ENCODE measurements at places on chromosomes 13 and 19. TPM values are rescaled to one million over a fixed set of nuclear protein-coding genes. Genes with fewer than 3 reads are reported as not detected.
A peak's percentile ranks its signal among the peaks of the same experiment; 100 is the strongest.

- no peak for DNase-seq
These were observed 82.7 kb downstream of the DLEU7 start for GRCh38 chr13:50760751-50761150.

GRCh38 chr19:8017808-8018207 lies 12.4 kb upstream of the ELAVL1 start:
- DNase-seq: no peak

- DNase-seq: no peak
These were observed 140.1 kb upstream of the FRY start for GRCh38 chr13:31891472-31891871.

DNA sequence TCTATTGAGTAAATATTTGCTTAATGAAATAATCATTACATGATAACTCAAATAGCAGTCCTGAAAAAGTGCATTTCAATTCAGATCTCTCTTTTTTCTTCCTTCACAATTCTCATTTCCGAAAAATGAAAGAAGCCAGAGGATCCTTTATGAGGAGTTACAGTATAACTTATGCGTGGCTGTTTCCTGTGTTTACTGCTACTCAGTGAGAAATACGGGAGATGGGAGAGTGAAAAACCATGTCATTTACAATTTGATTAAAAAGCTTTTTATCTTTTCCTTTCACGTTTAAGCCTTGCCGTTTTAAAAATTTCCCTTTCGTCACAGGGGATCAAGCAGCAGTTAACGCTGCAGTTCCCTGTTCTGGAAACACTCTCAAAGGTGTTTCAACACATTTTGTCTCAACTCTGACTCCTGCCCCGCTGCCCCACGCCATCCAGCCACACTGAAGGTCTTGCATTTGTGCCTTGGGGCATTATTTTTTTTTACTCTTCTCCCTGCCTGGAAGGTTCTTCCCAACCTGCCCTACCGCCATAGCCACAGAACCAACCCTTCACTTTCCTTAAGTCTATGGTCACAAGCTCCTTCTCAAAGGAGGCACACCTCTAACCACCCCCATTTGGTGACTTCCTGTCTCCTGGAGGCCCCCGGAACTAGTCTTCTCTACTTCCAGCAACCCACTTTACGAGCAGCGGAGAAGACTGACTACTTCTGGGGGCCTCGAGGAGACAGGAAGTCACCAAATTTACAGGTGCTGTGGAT lies 17.0 kb downstream of the KL start:
- DNase-seq: no peak

DNA sequence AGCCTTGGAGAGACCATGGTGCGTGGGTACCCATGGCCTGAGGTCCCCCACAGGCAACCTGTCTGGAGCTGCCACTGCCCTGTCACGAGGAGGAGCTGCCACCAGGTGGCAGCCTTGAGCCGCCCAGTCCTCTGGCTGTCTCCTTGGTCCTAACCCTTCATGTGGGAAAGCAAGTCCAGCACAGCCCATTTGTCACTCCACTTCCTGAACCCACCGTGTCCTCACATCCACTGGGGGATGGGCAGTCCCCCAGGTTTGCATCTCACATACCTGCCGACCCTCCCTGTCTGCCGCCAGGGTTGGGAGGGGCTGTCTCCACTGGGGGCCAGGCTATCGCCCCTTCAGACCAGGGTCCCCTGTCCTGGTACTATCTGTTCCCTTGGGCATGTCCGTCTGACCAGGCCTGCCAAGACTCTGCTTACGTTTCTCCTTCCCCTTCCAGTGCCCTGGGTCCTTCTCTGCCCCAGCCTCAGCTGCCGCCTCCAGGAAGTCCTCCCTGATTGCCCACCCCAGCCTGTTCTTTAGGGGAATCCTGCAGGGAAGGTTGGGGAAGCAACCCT lies 4.5 kb downstream of the FAM174C start:
- DNase-seq: peak; percentile 83

DNA sequence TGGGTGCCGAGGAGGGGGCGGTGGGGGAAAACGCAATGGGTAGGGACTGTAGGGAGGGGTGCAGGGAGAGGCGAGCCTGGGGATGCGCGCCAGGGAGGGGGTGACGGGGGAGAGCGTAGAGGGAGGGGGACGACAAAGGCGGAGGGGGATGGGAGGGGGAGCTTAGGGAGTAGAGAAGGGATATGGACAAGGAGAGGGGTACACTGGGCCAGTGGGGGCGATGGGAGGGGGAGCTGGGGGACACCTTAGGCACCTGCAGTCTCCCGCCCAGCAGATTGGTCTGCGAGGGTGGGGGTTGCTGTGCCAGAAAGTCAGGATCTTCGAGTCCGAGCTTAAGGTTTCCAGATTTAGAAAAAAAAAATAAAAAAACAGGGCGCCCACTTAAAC lies 15.7 kb downstream of the CCDC124 start:
- DNase-seq: no peak

DNA sequence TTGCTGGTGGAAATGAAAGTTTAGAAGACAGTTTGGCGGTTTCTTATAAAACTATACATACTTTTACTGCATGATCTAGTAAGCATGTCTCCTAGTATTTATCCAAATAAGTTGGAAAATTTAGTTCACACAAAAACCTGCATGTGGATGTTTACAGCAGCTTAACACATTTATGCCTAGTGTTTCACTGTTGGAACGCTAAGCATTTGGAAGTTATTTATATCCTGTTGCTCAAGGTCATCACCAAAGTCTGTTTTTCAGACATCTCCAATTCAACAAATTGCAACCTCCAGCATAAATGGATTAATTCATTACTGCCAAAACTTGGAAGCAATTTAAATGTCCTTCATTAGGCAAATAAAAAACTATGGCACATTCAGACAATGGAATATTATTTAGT lies 461.8 kb downstream of the SUCLA2 start:
- DNase-seq: no peak

- no peak for DNase-seq
These were observed 10.9 kb downstream of the ACP4 start for GRCh38 chr19:50801107-50801506.

DNA sequence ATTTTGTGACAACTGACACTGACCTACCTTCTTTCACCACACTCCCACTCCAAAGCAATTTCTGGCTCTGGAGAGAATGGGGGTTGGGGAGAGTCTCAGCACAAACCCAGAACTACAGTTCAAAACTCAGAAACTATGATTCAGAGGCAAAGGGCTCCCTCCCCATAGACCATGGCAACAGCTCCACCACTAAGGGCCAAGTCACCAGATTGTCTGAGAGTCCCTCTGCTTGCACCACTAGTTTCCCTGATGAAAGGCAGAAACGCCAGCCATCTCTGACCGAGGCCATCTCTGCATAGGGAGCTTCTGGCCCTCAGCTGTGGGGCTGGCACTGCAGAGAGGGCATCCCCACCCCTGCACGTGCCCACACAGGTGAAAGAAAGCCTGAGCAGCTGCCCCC lies 112.4 kb upstream of the VSTM2B start:
- no peak for DNase-seq

The RGL3 gene
- total RNA-seq: not detected

The DOCK6 gene
- total RNA-seq: 2.6 TPM

The TMEM255B gene
- 2.2 TPM for total RNA-seq

The FPR1 gene
- total RNA-seq: 0.69 TPM

The SLC27A1 gene
- total RNA-seq: 6.0 TPM

All from natural killer cell treated with Interleukin-12 subunit alpha and Interleukin-12 subunit beta and Interleukin-15 and Interleukin-18, amount 100 ng/mL, for 72 hours (primary cell).